ENCODE measurements at places on chromosomes 5 and 9.

DNA sequence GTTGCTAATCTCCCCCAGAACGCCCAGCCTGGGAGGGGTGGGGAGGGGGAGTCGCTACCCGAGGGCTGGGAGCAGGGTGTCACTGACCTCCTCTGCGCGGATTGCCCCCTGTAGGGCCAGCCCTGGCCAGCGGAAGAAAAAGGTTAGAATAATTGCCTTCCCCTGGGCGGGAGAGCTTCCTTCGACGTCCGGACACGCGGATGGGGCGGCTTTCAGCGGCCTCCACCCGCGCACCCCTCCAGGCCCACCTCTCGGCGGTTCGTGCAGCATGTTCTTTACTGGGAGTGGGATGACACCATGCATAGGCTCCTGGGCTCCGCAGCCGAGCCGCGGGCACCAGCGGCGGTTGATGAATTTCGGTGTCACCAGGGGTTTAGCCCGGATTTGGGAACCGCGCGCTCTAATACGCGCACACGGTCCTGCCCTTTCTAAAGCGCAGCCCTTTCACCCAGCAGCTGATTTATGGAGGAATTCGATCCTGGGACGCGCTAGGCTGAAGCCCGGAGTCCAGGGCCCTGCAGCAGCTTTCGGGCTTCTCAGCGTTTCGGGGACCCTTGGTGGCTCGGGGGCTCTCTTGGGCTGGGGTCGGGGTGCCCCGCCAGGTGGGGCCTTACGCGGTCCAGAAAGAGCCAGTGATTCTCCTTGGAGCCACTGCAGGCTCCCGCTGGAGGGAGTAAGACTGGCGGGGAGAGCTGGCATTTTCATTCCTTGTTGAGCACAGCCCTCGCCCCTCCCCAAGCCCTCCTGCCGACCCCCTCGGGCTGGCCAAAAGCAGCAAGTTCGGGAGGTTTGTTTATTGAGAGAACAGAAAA, 10.1 kb downstream of the LMX1B start:
- no peak for DNase-seq

DNA sequence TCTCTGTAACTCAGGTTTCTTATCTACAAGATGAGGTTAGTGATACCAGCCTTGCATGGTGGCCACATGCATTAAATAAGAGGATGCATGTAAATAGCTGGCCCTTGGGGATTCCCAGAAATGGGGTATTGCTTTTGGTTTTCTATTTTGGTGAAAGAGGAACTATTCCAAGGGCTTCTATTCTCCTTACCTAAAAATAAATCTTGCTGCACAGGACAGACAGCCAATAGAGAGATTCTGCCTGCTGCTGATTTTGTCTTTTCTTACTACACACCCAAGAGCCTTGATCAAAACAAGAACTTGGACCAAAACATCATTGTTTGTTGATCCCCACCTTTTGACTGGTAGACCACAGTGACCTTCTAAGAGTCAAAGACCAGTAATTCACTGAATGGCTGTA, 161.8 kb downstream of the PJA2 start:
- DNase-seq: no peak

DNA sequence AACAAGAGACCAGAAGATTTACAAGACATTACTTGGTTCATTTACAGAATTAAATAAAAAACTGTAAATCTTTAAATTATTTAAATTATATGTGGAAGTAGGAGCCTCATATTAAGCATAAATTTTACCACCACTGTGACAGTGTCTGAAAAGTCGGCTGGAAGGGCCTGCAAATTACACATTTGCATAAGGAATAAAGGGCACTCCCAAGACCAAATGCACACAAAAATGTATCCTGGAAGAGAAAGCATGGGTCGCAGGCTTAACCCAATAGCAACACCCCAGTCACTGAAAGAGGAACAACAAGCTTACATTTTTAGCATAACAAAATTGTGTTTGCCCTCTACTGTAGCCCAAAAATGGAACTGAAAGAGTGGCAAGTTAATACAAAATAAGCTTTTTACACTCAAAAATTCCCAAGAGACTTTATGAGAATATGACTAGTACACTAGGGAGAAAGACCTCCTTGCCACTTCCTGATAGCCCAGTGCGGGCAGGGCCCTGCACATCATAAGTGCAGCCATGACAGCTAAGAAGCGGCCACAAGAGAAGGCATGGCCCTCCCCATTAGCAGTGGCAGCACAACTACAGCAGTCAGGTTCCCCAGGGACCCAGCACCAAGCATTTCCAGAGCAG, 482.0 kb downstream of the DTWD2 start:
- DNase-seq: no peak

DNA sequence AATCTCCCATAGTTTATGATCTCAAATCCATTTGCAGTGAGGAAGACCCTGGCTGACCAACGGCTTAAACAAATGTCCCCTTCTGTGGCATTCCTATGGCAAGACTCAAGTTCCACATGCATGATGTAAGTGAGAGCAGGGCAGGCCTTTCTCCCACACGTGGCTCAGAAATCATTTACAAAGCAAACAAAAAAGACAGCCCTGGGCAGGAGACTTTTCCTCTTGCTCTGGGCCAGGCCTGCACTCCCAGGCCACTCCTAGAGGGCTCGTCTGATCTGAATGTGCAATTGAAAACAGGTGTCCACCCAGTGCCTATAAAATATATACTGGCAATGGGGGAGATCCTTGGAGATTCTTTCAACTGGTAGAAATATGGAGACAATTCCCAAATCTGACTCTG, 123.1 kb downstream of the DMRT2 start:
- no peak for DNase-seq

DNA sequence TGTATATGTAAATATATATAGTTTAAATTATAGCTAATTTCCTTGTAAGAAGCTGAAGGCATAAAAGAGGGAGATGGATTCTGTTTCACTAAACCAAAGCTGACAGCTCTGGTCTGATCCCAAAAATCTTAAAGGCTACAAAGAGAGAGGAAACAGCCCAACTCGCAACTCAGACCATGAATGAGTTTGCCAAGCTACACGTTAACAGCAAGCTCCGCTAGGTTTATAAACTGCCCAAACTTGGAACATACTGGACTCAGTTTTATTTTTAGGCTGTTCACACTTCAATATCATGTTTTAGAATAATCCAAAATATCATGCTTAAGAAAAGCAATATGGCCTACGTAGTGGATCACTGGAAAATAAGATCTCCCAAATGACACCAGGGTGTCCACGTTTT, 318.3 kb upstream of the RPS23 start:
- no peak for DNase-seq

DNA sequence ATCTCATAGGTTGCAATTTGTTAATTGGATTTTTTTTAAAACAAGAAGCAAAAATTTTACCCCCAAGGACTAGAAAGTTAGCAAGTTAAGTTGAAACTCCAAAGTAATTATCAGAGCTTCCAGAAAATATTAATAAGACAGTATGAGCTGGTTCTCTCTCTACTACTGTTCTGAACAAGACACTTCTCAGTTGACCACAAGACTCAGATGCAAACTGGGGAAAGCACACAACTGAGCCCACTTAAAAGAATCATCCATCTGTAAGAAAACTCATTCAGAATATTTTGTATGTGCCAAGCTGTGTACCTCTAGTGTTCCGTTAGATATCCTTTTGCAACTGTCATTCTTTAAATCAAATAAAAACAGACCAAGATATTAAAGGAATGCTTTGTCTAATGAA, 60.0 kb downstream of the MAP1B start:
- no peak for DNase-seq

GRCh38 chr9:94289691-94290090, 30.6 kb downstream of the ZNF169 start:
- no peak for DNase-seq

- DNase-seq: no peak
Observed at GRCh38 chr5:127013407-127013806, 17.0 kb downstream of the MARCHF3 start.

- DNase-seq: peak; percentile 19
Observed at GRCh38 chr5:51860532-51861018, 477.3 kb downstream of the ISL1 start.

All from HS-5 (cell line).